Activated T-cell treated with anti-CD3 and anti-CD28 coated beads, Interleukin-2, amount 50 U/mL, for 72 hours (primary cell): ENCODE measurements at places on chromosomes 13 and 19.

DNA sequence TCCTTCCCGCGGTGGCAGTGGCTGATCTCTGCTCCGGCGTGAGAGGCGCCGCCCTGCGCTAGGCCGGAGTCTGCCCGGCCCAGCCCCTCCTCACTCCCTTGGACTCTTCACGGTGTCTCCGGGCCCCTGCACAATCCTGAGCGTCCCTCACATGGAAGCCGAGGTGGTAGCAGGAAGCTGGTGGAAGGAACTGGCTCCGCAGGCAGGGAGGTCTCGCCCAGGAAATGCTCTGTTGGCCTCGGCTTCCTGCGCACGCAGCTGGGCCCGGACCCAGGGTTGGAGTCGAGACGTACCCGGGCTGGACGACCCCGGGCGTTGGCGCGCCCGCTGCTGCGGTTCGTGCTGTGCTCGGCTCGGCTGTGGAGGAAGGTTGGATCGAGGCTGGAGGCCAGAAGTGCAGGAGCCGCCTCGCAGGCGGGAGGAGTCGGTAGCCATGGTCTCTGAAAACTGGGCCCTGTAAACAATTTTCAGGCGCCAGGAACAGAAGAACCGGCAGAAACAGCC lies 46.3 kb downstream of the ZNF724 start:
- no peak for DNase-seq

DNA sequence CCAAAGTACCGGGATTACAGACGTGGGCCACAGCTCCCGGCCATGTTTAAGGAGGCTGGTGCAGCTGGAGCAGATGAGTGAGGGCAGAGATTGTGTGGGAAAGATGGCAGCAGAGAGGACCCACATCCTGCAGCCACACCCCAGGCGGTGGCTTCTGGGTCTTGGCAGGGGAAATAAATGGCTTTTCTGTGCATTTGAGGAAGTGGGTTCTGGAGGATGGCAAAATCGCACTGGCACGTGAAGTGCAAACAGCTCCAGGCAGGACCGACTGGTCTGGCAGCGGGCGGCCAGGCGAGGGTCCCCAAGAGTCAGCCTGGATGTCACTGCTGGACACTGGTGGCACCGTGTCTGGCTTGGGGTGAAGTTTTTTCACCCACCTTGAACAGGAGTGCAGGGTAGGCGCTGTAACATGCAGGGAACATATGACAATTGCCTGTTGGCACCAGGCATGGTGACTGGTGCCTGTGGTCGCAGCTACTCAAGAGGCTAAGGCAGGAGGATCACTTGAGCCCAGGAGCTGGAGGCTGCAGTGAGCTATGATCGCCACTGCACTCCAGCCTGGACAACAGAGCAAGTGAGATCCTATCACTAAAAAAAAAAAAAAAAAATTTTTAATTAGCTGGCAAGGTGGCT lies 8.4 kb downstream of the B3GNT3 start:
- no peak for DNase-seq

GRCh38 chr13:31749929-31750328 lies 10.6 kb downstream of the RXFP2 start:
- DNase-seq, result no peak

GRCh38 chr13:103638706-103639105 lies 572.5 kb upstream of the SLC10A2 start:
- DNase-seq, result no peak

DNA sequence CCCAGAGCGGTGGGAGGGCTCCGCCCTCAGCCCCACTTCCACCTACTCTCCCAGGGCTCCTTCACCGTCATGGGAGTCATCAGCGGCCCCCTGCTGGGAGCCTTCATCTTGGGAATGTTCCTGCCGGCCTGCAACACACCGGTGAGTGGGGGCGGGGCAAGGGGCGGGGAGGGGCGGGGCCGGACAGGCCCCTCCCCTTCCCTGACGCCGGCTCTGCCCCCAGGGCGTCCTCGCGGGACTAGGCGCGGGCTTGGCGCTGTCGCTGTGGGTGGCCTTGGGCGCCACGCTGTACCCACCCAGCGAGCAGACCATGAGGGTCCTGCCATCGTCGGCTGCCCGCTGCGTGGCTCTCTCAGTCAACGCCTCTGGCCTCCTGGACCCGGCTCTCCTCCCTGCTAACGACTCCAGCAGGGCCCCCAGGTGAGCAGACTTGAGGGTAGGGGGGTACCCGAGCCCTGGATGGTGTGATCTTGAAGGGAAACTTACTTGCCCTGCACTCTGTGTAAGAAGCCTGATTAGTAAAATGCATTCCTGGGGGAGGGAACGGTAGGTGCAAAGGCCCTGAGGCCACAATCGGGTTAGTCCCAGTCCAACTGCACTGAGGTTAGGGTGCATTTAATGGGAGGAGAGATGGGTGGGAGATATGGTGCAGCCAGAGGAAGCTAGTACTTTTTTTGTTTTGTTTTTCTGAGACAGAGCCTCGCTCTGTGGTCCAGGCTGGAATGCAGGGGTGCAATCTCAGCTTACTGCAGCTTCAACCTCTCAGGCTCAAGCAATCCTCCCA lies 12.1 kb downstream of the SLC5A5 start:
- no peak for DNase-seq

GRCh38 chr19:49534632-49535385 lies 7.0 kb downstream of the RCN3 start:
- peak; percentile 15 for DNase-seq

DNA sequence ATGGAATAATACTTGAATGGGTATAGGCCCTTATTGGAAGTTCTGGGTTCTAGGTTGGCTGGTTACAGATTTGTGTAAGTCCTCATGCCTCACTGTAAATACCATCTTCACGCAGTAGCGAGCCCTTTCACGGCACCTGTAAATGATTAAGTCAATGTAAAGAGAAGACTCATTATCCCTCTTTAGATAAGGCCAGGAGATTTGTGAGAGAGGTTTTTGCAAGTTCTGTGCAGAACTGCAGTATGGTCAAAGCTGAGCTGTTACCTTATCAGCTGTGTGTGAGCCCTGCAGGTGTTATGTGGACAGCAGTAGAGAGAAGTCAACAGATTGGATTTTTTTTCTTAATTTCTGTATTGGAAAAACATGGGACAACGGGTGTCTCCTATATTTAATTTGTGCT lies 141.6 kb downstream of the SHISA2 start:
- no peak for DNase-seq

DNA sequence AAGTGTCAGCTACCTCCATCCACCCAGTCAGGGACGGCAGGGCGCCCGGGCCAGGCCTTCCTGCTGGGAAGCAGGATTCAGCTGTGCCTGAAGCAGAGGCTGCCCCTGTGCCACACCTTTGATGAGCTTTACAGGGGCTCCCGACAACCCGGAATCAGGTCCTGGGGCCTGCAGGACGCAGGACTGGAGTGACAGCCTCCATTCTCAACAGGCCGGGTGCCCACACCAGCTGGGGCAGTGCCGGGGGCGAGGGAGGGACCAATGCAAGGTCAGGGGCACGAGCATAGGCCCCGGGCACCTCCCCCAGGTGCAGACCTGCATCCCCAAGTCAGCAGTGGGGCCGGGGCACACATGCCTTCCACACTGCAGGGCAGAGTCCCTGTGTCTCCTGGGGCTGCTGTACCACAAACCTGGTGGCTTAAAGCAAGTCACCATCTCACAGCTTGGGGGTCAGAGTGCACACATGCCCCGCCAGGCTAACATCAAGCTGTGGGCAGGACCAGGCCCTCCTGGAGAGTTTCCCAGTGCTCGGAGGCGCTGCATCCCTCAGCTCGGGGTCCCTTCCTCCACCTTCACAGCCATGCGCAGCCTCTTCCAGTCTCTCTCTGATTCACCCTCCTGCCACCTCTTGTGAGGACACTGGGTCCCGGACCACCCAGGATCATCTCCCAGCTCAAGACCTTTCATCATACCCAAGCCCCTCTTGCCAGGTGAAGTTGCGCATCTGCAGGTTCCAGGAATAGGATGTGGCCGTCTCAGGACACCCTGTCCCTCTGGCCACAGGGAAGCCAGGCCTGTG lies 13.4 kb downstream of the UBXN6 start:
- DNase-seq, result no peak

DNA sequence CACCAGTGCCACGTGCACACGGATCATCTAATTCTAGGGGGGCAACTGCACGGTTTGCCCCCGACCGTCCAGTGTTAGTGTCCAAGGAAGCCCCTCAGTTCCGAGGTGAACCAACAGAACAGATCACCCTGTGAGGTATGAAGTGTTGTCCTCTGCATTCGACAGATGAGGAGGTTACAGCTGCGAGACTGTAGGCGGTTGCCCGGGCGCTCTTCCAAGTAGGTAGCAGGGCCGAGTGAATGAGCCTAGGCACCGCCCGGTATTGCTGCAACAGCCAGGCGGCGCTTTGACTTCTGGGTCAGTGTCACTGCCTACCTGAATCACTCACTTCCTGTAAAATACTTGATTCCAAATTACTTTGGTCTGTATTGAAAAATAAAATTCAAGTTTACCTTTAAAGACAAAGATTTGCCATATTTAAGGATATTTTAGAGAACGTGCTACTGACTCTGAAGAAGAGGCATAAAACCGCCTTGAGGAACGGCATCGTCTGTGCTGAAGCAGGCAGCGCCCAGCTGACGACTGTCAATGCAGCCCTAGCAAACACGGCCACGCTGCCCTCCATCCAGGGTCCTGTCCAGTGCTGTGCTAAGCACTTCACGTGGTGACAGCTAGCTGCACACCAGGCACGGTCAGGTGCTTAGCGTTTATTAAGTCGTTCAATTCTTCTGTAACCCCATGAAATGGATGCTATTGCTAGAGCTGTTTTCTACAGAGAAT lies 19.3 kb upstream of the RASA3 start:
- no peak for DNase-seq

DNA sequence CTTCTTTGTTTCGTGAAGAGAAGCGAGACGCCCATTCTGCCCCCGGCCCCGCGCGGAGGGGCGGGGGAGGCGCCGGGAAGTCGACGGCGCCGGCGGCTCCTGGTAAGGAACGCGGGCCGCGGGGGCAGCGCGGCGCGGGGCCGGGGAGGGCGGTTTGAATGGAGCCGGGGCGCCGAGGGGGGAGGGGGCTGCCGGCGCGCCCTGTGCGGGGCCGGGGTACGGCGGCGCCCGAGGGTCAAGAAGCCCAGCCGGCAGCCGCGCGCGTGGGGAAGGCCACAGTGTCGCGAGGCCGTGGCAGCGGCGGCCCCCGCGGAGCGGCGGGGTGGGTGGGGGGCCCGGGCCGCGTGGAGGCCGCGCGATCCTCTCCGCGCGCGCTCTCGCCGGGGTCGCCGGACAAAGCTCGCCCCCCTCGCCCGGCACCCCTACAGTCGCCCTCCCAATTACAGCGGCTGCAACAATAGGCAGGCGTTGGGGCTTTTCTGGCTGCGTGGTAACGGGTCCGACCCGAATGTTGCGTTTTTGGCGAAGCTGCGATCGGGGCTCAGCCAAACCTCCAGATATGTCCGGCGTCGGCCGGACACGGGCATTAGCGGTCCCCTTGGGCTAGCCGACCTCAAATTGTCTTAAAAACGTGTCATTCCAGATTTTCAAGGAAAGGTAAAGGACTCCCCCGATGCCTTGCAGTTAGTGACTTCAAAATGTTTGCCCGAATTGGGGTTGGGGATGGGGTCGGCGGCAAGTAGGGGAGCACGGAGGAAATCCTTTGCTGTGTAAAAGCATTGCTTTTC lies 437 bp downstream of the SMARCA4 start:
- no peak for DNase-seq
